ENCODE measurements at places on chromosomes 2 and 18. TPM values are rescaled to one million over a fixed set of nuclear protein-coding genes. Genes with fewer than 3 reads are reported as not detected.

DNA sequence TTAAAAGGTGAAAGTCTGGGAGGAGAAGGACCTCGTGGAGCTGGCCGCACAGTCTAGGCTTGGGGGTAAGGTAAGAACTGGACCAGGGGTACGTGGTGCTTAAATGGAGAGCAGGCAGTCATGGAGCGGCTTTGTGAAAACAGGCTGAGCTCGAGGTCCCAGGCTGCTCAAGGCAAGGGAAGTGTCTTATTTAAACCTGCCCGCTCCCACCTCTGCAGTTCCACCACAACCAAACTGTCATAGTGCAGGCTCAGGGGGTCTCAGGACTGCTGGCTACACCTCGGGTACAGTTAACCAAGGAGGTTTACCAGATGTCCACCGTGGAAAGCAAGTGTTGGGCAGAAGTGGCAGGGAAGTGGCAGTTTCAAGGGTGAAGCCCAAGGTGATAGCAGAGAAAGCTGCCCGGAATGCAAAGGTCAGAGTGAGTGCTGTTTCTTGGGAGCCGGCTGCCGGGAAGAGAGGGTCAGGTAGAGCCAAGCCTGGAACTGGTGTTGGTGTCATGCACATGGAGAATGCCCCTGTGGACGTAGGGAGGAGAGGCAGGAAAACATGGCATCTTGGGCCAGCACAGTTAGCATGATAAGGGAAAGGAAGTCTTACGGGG is 203.3 kb downstream of the GBX2 start:
- H3K27ac ChIP-seq, result no peak overlapping the region
- DNase-seq, result no peak
- H3K4me1 ChIP-seq, result no peaks in the 10 kb centered on the region
- no peaks in the 10 kb centered on the region for H3K27me3 ChIP-seq
- no peak overlapping the region for H3K4me3 ChIP-seq

DNA sequence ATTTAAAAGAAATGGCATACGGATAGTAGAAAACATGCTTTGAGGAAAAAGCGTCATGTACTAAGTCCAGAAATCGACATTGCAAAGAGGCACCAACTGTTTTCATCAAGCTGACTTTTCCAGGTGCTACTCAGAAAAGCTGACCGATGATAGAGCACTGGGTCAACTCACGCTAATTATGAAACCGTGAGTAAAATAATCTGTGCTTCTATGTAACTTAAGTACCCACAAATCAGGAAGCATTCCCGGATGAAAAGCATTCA is 353 bp upstream of the NUP35 start:
- peak overlapping the region; percentile 93 for H3K4me3 ChIP-seq
- peaks cover 4% of the 10 kb centered on the region for H3K36me3 ChIP-seq
- peak overlapping the region; percentile 87 for H3K27ac ChIP-seq

DNA sequence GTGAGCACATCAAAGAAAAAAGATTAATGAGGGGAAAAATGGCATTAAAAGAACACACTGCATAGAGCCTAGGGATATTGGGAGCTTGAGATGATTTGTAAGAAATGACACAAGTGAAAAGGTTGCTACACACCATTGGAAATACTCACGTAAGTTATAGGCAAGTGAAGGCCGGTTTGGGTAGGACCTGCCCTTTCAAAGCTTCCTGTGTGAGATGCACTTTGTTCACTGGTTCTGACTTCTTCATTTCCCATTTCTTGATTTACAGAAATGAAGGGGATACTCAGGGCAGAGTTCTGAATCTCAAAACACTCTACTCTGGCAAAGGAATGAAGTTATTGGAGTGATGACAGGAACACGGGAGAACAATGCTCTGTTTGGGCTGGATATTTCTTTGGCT is at the start of gene IL18RAP:
IL18RAP (plus strand) TSS at position 251 of the 400 bp plus-strand sequence; CDS start at position 369, 118 bp downstream.
- no peaks in the 10 kb centered on the region for H3K4me1 ChIP-seq
- DNase-seq, result no peak
- no peak within 1 kb of the TSS for H3K4me3 ChIP-seq
- H3K27ac ChIP-seq, result no peak within 1 kb of the TSS
- H3K36me3 ChIP-seq, result no peaks in the 10 kb centered on the region

GRCh38 chr2:210577263-210578071 is 21.1 kb downstream of the CPS1 start:
- no peaks in the 10 kb centered on the region for H3K4me1 ChIP-seq
- H3K36me3 ChIP-seq, result no peaks in the 10 kb centered on the region
- no peak overlapping the region for H3K27ac ChIP-seq

The CD8B2 gene
- total RNA-seq, result not detected

The ONECUT2 gene
- total RNA-seq, result 0.04 TPM

The FAM237A gene
- not detected for total RNA-seq

The CHRND gene
- total RNA-seq, result 300 TPM

The SERPINB3 gene
- not detected for total RNA-seq

The UGT1A1 gene
- total RNA-seq, result not detected

The MOGAT1 gene
- not detected for total RNA-seq

The SETBP1 gene
- total RNA-seq, result 20.9 TPM
